Stimulated activated CD4-positive, alpha-beta T cell treated with anti-CD3 and anti-CD28 coated beads, Interleukin-4, amount 100 ng/mL, for 48 hours (primary cell): ENCODE measurements at places on chromosomes 13 and 19.

DNA sequence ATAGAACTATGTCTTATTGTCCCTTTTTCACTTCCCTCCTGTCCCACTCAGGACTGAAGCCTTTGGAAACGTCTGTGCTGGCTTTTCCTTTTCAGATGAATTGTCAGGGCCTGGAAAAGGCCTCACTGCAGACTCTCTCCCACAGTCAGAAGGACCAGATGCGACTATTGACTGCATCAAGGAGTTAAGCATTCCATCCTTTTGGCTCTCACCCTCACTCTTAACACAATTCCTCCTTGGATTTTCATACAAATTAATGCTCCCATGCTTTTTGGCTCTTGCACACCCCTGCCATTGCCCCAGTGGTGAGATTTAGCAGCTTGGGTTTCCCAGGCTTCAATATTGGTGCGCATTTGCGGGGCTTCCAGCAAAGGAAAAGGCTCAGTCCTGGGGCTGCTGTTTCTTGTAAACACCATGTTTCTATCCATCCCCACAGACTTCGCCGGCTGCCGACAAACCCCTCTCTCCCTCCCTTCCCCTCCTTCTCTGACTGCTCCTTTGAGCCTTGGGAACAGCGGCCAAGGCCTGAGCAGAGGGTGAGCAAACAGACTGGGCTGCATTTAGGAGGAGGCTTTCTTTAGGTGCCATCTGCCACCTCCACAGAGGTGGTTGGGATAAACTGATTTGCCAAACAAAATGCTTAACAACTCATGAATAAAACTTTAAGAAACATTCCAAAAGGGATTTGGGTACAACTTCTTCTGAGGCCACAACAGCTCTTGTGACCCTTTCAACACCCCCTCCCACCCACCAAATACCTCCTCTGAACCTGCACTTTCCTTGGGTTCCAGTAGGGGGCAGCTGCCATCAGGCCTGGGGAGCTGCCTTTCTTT is 48.6 kb upstream of the PCDH8 start:
- no peak for DNase-seq

DNA sequence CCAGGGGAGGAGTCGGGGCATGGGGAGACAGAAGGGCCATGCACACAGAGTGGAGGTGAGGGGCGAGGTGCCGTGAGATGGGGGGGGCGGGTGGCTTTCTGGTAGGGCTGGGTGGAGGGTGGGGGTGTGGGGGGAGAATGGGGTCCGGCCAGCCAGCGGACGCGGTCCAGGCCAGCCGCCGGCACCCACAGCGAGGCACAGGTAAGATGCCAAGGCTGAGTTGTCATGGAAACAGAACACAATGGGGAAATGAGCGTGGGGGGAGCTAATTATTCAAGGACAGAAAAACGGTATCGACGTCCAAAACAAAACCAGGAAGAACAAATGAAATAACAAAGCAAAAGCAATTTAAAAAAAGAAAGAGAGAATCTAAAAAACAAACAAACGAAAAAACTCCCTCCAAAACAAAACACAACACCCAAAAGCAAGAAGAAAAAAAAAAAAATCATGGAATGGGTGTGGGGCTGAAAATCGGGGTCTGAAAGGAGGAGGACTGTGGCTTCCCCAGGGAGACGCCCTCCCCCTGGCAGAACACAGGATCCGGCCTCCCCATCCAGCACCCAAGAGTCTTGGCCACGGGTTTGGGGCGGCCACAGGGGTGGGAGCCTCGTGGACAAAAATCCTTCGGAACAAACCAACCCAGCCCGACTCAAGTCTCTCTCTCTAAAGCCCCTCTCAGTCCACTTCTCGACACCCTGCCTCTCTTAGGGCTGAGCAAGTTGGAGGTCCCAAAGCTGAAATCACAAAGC is 92.5 kb downstream of the PTPRS start:
- DNase-seq: no peak

DNA sequence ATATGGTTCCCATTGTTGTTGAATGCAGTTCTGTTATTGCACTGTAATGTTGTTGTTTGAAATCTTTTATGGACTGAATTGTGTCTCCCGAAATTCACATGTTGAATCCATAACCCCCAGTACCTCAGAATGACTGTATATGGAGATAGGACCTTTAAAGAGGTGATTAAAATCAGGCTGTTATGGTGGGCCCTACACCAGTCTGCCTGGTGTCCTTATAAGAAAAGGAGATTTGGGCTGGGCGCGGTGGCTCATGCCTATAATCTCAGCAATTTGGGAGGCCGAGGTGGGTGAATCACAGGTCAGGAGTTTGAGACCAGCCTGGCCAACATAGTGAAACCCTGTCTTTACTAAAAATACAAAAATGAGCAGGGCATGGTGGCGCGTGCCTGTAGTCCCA is 7.4 kb downstream of the CXCL17 start:
- no peak for DNase-seq

DNA sequence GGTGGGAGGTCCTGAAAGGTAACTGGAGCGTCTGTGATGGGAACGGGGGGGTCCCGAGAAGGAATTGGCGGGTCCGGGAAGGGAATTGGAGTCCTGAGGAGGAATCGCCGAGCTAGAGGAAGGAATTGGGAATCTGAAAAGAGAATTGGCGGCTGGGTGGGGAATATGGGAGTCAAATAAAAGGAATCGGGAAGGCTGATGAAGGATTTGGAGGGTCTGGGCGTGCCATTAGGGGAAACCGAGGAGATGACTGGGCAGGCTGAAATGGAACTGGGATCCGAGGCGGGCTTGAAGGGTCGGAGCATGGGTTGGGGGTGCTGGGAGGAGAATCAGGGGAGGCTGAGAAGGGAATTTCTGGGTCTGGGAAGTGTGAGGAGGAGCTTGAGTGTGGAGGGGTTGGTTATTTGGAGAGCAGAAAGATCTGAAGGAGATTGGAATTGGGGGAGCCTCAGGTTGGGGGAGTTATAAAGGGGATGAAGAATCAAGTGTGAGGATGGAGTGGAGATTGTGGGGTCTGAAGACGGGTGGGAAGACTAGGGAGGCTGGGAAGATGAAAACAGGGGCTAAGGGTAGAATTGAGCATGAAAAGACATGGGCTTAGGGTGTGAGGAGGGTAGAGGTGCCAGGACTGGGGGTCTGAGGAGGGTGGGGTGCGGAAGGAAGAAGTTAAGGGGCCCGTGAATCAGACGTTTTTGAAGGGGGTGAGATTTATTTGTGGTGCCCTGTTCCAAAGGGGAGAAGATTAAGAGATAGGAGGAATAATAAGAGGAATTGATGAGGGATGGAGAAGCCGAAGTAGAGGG is 718 bp downstream of the ACTN4 start:
- no peak for DNase-seq

- peak; percentile 54 for DNase-seq
These were observed 26.8 kb upstream of the CEACAM21 start for GRCh38 chr19:41548954-41549688.

- no peak for DNase-seq
These were observed 5.1 kb upstream of the DCUN1D2 start for GRCh38 chr13:113495494-113496210.

DNA sequence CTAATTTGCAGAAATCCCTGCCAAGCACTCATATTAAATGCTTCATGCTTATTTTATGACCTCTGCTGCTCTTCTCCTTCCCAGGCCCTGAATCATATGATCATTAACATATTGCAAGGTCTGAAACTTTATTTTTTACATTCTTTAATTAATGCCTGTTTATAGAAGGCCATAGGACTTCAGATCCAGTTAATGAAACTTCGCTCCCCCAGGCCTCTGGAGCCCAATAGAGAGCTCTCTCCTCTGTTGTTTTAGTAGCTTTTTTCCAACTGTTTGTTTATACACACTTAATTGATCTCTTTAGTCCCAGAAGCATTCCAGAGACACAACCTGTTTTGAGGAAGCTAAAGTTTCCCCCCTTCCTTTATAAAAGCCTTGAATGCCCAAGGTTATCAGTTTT is 68.3 kb downstream of the DACH1 start:
- no peak for DNase-seq

DNA sequence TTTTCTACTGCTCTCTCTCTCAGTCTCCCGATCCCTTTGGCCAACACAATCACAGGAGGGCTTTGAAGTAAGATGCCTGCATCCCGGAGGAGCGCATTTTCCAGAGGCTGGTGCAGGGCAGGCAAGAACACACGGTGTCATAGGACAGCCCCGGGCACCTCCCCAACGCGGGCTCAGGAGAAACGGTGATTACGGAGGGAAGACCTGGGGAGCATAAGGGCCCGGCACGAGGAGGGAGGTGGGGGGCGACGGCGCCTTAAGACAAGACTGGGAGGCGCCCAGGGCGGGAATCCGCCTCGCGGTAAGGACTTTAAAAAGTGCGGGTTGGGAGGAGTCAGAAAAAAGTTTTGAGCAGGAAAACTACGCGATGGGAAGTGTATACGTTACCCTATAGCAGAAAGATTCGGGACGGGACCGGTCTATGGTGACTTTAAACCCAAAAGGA is 18.7 kb upstream of the ZNF888 start:
- no peak for DNase-seq

DNA sequence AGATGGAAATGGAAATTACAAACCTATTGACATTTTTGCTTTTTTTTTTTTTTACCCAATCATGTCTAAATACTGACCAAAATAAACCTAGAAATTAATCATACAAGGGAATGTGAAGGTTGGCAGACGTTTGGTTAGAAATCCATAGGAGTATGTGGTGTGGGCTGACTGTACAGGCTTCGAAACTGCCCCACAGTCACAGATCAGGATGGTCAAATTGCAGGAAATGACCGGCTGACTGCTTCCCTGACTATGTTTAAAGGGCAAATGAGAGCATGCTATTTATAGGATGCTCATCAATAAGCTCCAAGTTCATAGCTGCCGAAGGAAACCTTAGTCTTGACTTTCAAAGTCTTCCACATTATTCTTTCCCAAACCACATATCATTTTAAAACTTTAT is 118.4 kb downstream of the COG6 start:
- DNase-seq: no peak

DNA sequence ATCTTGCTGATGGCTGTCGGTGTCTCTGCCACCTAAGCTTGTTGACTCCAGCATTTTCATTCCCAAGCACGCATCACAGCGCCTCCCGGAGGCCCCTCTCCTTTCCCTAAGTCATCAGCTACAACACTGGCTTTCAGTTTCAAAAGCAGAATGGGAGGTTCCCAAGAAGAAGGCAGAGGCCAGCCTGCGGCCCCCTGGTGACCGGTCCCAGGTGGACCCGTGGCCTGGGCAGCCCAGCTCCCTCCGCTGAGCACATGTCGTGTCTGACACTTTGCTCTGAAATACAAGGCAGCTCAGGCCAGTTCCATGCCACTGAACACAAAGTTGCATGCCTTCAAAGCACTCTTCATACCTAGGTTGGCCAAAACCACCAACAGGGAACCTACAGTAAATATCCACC is 8.5 kb downstream of the MLLT1 start:
- no peak for DNase-seq

DNA sequence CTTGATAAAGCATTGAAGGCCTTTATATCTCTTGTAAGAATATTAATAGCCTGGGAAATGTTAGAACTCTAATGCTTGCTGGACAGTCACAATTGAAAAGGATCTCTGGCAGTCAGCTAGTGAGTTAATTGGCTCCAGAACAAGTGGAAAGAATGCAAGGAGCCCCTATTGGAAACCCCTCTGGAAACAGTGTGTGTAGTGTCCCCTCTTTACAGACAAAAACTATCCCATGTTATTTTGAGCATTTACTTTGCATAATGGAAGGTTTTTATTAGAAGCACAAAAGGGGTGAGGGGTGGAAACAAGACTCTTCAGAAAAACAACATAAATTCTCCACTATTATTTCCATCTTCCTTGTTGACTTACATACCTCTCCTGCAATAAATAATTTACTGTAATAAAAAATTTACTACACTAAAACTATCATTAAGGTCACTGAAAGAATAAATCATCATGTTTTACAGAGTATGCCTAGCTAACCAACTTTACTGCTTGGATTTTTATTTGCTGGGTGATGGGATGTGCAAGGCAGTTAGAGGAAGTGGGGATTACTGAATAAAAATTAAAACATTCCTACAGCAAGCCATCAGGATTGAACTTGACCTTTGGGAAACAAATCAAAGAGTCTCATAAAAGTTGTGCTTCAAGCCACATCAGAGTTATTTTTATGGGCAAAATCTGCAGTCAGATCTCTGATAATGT is 610.4 kb downstream of the TBC1D4 start:
- DNase-seq: no peak

DNA sequence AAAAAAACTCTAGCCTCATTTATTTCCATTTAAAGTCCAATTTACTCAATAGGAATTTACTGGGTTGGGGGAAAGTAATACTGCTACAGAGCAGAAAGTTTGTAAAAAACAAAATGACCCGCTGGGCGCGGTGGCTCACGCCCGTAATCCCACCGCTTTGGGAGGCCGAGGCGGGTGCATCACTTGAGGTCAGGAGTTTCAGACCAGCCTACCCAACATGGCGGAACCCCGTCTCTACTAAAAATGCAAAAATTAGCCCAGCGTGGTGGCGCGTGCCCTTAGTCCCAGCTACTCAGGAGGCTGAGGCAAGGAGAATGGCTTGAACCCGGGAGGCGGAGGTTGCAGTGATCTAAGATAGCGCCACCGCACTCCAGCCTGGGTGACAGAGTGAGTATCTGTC is 745.6 kb downstream of the SLITRK1 start:
- DNase-seq: no peak

- no peak for DNase-seq
These were observed 113.2 kb downstream of the KCNRG start for GRCh38 chr13:50128428-50128931.

- no peak for DNase-seq
These were observed 2.4 kb downstream of the LENG9 start for GRCh38 chr19:54461210-54461609.

DNA sequence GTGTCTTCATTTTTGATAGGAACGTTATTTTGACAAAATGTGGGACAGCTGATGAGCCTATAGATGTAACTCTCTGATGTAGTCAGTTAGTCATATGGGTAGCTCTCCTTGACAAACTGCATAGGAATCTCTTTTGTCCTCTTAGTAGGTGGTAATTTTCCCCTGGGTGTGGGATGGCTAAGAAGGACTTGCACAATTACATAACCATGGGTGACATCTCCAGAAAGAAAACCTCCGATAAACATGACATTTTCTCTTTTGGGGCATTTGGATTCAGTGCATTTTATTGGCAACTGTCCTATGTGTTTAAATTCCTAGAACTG is 41.8 kb downstream of the IGFL3 start:
- DNase-seq: no peak
